ENCODE measurements at places on chromosomes 13 and 19.
A peak's percentile ranks its signal among the peaks of the same experiment; 100 is the strongest.

- no peak for DNase-seq
These were observed 432.3 kb downstream of the RFC3 start for GRCh38 chr13:34250151-34250670.

DNA sequence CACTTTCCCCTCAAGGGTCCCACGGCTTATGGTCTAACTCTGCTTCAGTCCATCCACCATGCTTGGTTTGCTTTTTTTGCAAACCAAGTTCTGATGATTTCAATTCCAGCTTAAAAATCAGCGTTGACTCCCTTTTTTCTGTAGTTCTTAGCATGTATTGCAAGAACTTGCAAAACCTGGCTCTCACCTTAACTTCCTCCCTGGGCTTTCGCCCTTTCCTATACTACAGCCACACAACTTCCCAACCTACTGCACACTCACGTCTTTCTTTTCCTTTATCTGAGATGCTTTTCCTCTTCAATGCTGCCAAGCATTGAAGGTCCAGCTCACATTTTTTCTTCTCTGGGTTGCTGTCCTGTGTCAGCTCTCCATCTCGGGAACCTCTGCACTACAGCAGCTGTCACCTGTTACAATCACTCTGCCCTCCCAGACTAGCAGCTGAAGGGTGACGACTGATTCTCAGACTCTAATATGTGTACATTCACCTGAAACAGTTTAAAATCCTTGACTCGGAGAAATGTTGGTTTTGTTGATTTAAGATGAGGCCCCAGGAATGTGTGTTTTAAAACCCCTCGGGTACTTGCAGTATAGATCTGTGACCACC, 143.7 kb downstream of the FREM2 start:
- DNase-seq, result no peak

DNA sequence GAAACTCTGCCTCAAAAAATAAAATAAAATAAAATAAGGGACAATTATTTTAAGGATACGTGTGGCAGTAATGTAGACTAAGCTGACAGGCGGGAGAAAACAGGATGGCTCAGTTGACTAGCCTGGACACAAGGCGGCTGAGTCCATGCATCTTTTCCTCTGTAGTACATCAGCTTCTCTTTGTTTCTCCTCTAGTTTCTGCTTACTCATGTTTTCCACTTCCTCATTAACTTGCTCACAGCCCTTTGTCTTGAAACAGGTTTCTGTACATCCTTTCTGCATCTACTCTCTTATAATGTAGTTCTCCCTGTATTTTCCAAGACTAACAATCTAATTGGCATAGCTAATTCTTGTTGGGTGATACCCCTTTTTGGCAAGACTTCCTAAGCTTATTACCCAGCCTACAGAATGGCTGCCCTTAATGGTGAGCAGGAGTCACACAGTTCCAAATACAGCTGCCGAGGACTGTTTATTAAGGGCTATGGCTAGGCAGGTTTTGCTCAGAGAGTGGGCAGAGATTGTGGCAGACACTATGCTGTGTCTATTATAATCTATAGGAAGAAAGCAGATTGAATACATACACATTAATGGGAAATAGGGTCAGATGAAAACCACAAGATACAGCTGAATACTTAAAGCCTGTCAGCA, 58.7 kb upstream of the KLF5 start:
- no peak for DNase-seq

DNA sequence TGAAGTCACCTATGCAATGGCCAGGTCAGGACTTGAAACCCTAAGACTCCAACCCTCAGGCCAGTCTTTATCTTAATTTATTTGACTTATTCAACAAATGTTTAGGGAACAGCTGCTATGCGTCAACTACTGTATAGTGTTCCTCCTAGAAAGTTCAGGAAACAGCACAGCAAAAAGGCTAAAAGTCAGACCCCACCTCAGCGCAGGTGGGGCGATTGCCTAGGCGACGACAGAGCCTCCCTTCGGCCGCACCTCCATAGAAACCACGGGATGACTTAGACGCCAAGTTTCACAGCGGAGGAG, 502 bp downstream of the VRK3 start:
- no peak for DNase-seq

GRCh38 chr19:38362076-38362945, 12.1 kb upstream of the PSMD8 start:
- DNase-seq, result peak; percentile 94

DNA sequence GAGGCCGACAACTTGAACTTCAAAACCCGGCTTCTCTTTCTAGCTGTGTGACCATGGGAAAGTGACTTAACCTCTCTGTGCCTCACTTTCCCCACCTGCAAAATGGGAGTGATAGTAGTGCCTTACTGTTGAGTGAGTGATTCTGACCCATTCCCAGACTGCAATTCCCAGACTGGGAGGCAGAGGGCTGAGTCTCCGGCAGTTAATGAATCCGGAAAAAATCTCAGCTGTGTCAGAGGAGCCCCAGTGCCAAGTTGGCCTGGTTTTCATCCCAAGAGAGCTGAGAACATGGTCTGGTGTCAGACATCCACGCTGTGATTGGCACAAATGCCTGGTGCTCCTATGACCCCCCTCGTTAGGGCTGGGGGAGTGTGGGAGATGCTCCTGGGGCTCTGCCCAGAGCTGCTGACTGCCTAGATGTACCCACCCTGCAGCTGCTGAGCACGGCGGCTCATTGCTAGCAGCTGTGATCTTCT, 50.0 kb downstream of the PIN1 start:
- DNase-seq, result no peak

GRCh38 chr13:23460921-23461320, 27.4 kb upstream of the SACS start:
- no peak for DNase-seq

- no peak for DNase-seq
These were observed 14.6 kb downstream of the KCTD15 start for GRCh38 chr19:33811246-33811645.

GRCh38 chr13:33536601-33537000, 251.0 kb upstream of the STARD13 start:
- no peak for DNase-seq

DNA sequence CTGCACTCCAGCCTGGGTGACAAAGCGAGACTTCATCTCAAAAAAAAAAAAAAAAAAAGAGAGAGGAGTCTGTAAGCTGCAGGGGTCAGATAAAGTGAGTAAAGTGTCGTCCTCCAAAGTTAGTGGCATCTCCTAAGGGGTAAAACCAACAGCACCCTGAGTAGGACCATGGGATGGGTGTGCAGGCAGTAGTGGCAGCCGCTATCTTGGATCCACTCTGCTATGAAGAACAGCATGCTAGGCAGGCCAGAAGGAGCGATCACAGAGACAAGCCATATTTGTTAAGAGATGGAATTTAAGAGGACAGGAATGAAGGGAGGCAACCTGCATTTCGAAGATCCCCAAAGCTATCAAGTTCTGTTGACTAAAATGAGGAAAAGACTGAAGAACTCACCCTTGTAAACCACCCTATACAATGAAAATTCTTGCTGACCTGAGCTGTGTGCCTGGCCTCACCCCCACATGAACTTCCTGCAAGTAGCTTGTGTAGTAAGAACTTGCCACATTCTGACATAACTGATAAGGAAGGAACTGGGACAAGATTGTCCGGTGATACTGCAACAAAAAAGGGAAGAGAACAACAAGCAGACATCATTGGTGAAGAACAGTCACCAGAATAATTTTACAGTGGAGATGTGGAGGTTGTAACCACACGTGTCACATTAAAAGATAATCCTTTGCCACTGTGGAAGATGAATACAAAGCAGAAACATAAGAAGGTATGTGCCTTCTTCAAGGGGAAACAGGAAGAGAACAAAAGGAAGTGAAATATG, 16.2 kb downstream of the DPY19L3 start:
- no peak for DNase-seq

GRCh38 chr13:49086722-49087121, 111.0 kb downstream of the FNDC3A start:
- DNase-seq, result no peak

DNA sequence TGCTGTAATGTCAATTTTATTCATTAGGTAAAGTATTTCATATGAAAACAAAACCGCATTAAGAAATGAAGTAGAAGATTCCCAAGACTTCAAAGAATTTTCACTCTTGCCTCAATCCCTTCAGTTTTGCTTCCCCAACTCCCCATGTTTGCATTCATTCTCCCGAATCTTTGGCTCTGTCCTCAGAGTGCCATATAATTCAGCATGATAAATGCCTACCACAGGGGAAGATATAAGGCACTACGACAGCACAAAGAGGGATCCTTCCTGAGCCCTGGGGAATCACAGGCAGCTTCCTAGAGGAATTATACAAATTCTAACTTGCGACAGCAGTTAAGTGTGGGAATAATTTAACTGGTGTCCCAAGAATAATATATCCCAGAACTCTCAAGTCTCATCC, 68.5 kb downstream of the TSC22D1 start:
- no peak for DNase-seq

GRCh38 chr19:46073268-46073922, 32.6 kb upstream of the IGFL4 start:
- no peak for DNase-seq

DNA sequence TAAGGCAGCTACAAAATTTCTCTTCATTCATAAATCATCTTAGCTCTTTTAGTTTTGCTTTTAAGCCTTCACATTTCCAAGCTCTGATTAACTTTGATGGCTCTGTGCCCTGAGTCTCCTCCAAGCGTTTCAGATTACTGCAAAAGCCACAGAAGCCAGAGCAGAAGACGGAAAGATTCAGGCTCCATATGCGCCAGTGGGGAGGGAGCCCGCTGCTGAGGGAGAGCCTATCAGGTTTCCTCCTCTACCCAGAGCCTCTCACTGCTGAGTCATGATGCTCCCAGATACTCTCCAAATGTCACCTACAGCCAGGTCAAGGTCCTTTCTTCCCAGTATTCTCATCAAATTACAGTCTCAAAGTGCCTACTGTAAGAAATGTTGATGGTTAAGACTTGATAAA, 193.6 kb downstream of the RAP2A start:
- DNase-seq, result no peak

DNA sequence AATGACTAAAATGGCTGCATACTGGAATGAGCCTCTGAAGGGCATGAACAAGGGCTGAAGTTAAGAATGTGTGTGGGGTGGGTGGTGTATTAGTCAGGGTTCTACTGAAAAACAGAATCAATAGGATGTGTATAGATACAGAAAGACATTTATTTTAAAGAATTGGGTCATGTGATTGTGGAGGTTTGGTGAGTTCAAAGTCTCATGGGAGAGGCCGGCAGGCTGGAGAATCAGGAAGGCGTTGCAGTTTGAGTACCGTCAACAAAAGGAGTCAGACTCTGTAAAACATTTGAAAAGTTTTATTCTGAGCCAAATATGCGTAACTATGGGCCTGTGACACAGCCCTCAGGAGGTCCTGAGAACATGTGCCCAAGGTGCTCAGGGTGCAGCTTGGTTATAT, 24.5 kb upstream of the CYSLTR2 start:
- DNase-seq, result no peak

- peak; percentile 15 for DNase-seq
These were observed 139.4 kb downstream of the SIPA1L3 start for GRCh38 chr19:38046254-38047048.

GRCh38 chr13:46565808-46566750, 13.1 kb downstream of the LRCH1 start:
- DNase-seq, result no peak

- DNase-seq, result no peak
These were observed 479.2 kb upstream of the NBEA start for GRCh38 chr13:34462843-34463242.

DNA sequence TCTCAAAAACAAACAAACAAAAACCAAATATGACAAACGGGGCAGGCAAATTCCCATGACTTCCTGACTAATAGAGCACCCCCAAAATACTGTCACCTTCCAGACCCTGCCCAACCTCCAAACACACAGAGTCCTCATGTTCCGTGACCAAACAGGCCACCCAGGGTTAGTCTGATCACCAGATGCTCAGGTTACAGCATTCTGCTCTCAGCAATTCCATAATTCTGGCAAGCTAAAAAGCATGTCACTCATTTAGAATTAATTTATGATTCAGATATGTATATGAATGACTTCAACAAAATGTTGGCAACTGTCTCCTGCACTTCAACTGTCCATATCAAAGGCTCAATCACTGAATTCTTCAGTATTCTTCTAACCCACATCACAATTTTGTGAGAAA, 52.4 kb downstream of the ZIC5 start:
- no peak for DNase-seq

DNA sequence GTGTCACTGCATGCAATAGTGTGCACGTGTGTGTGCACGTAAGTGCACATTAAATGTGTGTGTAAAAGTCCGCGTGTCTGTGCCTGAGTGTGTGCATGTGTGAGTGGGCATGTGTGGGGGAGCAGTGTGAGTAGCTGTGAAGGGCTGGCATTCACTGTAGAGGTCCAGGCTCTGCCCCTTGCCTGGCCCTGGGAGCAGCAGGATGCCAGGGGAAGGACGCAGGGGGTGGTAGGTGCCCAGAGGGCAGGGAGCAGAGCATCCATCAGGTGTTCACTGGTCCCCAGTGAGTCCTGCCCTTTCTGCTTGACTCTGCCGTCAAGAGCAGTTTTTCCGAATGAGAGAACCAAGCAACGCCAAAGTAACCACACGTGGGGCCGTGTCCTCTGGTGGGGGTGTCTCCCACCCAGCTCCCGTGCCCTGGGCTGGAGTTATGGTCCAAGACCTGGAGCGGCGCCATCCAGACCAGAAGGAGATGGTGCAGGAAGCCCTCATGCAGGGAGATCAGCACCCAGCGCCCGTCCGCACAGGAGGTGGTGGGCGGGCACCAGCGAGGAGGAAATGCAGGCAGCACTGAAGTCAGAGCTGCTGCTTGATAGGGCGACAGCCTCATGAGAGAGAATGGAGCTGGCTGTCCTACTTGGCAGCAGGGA, 68.5 kb downstream of the TEX29 start:
- DNase-seq, result peak; percentile 28

- DNase-seq, result no peak
These were observed 51.5 kb downstream of the ATP7B start for GRCh38 chr13:51959773-51960172.

DNA sequence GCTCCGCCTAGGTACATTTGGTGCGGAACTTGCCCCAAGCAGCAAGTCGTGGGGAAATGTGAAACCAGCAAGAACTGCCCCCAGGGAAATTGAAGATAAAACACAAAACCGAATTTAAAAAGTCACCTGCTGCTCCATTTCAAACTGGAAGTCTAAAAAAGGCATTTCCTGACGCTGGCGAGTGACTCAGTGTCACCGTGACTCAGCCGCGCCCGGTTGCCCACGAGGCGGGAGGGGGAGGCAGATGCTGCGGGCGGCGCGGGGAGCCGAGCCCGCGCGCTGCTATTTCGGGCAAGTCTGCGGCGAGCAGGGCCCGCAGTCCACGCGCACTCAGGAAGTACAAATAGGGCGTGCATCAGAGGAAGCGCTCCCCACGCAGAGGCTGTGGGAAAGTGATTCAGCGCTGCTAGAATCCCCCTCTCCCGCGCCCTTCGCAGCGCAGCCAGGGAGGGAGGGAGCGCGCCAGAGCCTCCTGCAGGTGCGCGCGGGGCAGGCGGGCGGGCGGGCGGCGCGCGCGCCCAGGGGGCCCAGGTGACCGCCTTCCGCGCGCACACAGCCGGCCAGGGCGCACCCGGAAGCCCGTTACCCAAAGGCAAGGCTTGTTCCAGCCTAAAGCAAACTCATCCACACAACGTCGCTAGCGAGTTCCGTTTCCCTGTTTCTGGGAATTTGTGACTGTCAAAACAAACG, 168.8 kb downstream of the COL4A1 start:
- DNase-seq, result peak; percentile 86

Data from activated CD4-positive, alpha-beta memory T cell treated with anti-CD3 and anti-CD28 coated beads for 36 hours (primary cell).